ENCODE measurements at places on chromosomes 2 and 18. TPM values are rescaled to one million over a fixed set of nuclear protein-coding genes. Genes with fewer than 3 reads are reported as not detected.
A peak's percentile ranks its signal among the peaks of the same experiment; 100 is the strongest.

GRCh38 chr2:71538656-71539265 lies 85.4 kb downstream of the DYSF start:
- DNase-seq = no peak

DNA sequence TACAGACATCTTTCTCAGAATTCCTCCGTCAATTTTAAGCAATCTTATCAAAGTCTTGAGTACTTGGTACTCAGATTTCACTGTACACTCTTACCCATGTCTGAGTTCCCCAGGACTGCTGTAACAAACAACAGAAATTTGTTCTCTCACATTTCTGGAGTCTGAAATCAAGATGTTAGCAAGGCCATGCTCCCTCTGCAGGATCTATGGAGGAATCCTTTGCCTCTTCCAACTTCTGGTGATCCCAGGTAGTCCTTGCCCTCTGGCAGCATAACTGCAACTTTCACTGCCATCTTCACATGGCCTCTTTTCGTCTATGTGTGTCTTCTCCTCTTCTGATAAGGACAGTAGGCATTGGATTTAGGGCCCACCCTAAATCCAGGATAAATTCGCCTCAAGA lies 17.1 kb upstream of the CACNB4 start:
- DNase-seq = no peak

- DNase-seq = no peak
Observed at GRCh38 chr2:170886386-170886785, 42.7 kb upstream of the GORASP2 start.

- DNase-seq = no peak
Observed at GRCh38 chr2:218964041-218964771, 4.7 kb downstream of the CDK5R2 start.

GRCh38 chr2:40287195-40287594 lies 164.7 kb downstream of the SLC8A1 start:
- no peak for DNase-seq

GRCh38 chr18:71040161-71040560 lies 751.3 kb downstream of the SOCS6 start:
- no peak for DNase-seq

GRCh38 chr18:39840406-39840805 lies 2114.6 kb upstream of the PIK3C3 start:
- no peak for DNase-seq

GRCh38 chr2:18170642-18171041 lies 292.2 kb downstream of the KCNS3 start:
- DNase-seq = no peak

GRCh38 chr2:46239847-46240181 lies 57.4 kb upstream of the EPAS1 start:
- peak; percentile 57 for DNase-seq

- no peak for DNase-seq
Observed at GRCh38 chr18:497688-498087, 2.8 kb downstream of the COLEC12 start.

DNA sequence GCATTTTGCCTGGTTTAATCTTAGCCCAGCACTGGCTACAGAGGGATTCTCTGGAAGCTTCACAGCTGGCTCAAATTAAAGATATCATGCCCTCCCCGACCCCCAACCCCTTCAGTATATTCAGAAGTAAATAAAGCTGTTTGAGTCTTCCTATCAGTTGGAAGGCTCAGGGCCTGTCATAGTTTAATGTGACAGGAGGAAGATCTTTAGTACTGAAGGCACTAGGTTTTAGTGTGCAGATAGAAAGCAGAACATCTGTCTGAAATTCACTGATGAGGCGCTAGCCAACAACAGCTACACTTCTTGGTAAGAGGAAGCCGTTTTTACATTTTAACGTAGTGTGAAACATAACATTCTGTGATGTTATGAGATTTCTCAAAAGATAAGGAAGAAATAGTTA lies 969.1 kb upstream of the CDH2 start:
- DNase-seq = no peak

GRCh38 chr18:24659827-24660720 lies 199.6 kb downstream of the HRH4 start:
- no peak for DNase-seq

DNA sequence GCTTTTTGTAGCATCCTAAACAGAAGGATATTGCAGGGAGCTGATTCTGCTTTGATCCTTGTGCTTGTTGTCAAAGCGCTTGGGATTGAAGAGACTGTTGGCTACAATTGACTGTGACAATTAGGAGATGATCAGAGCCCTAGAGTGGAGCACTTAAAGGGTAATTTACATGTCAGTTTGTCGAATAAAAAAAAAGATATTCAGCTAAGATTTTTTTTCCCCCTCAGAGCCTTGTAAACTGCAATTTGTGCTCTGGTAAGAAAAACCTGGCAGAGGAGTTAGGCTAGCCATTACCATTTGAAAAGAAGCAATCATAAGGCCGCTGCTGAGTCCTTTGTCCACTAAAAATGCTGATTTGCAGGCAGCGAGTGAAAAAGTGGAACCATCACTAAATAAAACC lies 47.8 kb upstream of the ZEB2 start:
- no peak for DNase-seq

DNAJC5G gene
- total RNA-seq = not detected

KCNF1 gene
- total RNA-seq = not detected

FSIP2 gene
- total RNA-seq = 0.09 TPM

KLHL30 gene
- not detected for total RNA-seq

FEV gene
- not detected for total RNA-seq

REG3A gene
- not detected for total RNA-seq

TSPYL6 gene
- not detected for total RNA-seq

Data from activated naive CD4-positive, alpha-beta T cell treated with anti-CD3 and anti-CD28 coated beads, Interleukin-2, amount 50 U/mL, for 72 hours (primary cell).